ENCODE measurements at places on chromosomes 2 and 18.

DNA sequence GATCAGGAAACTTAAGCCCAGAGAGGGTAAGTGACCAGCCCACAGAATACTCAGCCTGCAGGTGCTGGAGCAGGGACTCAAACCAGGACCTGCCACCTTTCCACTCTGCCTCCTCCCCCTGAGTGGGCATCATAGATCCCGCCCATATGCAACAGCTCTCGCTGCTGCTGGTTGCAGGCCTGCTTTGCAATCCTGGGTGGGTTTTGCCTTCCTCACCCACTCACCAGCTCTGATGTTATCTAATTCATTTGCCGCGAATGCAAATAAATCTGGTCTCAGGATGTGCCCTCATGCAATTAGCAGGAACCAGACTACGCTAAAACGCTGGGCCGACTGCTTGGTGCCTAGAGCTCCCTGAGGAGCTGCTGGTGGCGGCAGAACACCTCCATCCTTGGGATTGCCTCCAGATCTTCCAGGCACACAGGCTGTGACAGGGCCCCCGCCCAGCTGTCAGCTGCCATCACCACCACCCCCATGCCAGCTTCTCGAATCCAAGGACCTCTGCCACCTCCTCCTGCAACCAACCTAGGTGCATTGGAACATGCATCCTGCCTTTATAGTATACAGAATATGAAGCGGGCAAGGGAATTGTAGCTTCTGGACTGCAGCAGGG, 28.8 kb downstream of the CNGA3 start:
- no peak for DNase-seq

- DNase-seq = no peak
These were observed 287.4 kb downstream of the PID1 start for GRCh38 chr2:228983700-228984099.

DNA sequence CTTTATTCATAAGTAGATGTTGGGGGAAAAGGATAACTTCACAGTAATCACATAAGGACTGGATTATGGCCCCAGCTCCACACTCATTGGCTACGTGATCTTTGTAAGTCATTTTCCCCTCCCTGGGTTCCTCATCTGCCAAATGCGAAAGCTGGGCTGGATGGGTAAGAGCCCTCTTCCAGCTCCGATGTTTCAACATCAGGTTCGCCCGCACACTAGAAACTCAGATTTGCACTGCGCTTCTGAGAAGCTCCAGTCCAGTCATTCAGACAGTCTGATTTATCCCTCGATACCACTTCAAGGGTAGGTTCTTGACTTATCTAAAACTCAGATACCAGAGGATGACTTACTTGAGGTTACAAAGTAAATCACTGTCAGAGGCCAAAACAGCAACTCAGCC, 31.0 kb upstream of the RMDN2 start:
- no peak for DNase-seq

DNA sequence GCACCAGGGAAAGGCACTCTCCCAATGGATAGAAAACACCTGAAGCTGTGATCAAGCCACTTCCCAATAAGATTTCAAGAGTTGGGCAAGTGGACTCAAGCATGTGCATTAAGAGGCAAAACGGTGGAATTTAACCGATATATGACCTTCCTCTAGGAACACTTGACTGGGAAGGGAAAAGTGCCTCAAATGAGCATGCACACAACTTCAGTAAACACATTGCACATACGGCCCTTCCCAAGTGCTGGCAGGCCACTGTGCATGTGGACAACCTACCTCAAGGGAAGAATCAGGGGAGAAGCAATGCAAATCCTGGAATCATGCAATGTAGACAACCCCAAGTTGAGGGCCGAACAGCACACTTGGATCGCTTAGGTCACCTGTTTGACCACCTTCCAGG, 23.9 kb upstream of the SH3RF3 start:
- DNase-seq = no peak

- DNase-seq = no peak
These were observed 69.5 kb downstream of the KCNH7 start for GRCh38 chr2:162769066-162769465.

DNA sequence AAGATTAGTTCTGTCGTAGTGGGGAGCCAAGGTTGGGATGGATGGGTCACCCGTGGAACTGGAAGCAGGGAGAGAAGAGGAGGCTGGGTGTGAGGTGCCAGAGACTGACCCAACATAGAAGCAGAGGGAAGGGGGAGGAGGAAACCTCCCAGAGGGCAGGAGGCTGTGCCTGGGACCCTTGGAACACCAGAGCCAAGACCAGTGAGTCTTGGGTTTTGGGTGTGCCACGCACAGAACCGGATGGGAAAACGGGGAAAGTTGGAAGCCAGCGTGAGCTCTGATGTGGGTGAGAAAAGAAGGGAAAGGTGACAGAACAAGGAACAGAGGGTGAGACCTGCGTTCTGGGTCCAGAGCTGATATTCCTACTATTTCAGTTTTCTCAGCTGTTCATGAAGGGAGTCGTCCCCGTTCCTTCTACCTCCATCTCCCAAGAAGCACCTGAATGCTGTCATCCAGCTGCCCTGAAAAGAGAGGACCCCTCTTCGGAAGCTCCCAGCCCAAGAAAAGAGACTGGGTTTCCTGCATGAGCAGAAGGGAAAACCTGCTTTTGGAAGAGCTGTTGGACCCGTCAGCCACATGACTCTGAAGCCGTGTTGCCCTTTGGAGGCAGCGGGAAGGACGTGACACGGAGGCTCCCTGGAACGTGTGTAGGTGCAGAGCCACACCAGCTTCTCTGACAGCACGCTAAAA, 250.1 kb downstream of the NDUFA10 start:
- DNase-seq = peak; percentile 58

DNA sequence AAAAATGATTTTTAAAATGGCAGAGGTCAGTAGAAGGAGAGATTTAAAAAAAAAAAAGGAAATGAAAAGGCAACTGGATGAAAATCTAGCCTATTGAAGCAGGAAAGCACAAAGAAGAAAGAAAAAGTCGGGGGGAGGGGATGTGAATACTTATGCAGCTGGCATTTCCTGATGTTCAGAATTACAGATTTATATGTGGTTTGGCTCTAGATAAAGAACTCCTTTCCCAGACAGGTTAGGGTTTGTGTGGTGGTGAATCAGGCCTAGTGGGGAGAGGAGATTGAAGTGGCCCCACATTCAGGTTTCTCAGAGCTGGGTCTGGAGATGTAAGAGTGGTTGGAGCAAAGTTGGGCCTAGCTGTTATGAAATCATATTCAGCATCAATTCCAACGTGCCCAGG, 394.4 kb downstream of the FIGN start:
- no peak for DNase-seq

DNA sequence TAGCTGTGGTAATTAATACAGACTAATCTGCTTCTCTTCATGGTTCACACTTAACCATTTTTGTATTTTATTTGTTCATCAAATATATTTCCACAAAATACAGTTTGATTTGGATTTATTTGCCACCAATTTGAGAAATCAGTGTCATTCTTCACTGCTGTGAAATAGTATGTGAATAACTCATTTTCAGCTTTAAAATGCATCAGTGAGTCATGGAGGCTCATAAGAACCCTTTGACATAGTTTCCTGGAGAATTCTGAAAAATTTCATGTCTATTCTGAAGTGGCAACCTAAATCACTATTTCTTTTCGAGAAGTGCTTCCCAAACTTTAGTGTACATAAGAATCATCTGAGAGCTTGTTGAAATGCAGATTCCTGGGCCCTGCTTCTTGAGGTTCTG, 1026.7 kb upstream of the ACVR2A start:
- DNase-seq = no peak

- no peak for DNase-seq
These were observed 6.1 kb upstream of the CASP8 start for GRCh38 chr2:201254081-201254730.

Data from chondrocyte (in vitro differentiated cells).